ENCODE measurements at places on chromosomes 6 and 20.

DNA sequence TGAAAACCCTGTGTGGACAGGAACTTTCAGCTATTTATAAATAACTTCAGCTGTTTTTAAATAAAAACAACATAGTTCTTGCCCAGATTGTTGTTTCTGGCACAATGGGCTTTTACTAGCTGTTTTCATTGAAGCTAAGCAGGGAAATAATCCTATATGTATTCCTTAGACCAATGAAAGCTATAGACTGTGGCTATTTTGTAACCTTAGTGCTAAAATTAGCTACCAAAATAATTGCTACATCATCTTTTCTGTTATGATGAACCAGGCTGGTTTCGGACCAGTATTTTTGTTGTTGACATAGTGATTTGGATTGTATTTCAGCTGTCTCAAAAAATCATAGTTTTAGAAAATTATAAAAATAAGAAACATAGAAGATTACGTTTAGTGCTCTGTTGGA, 13.7 kb downstream of the PHF3 start:
- DNase-seq, result no peak

GRCh38 chr6:49668083-49668511, 31.5 kb upstream of the RHAG start:
- no peak for DNase-seq

GRCh38 chr20:38034961-38035360, 1.4 kb downstream of the RPRD1B start:
- DNase-seq, result no peak

DNA sequence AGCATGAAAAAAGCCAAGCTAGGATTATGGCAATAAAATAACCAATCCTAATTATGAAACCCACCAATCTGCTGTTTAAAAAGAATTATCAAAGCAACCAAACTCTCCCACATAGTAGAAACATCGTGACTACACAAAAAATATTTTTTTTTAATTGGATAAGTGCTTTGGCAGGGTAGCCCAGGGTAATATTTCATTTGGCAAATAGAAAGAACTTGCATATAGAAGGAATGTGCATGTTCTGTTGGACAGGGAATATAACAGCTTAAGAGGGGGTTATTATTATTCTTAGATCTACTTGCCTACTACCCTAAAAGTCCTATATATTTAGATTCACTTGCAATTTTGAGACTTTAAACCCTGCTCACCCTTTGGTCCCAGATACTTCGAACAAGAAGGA, 972 bp downstream of the GSTA3 start:
- no peak for DNase-seq

- DNase-seq, result no peak
These were observed 89.7 kb downstream of the INSM1 start for GRCh38 chr20:20457392-20458126.

DNA sequence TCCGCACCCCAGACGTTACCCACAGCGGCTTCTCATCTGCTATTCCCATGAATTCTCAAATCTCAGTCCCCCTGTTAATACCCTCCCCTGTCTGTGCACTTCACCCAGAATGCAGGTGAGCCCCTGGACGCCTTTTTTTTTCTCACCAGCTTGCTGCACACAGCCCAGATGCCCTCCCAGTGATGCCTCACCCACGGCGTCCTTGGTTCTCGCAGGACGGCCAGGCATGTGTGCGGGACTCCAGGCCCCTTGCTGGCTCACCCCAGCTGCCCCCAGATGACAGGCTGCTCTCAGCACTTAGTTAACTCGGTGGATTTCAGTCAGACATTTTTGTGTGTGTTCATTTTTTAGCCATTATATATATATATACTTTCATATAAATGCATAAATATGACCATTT, 25.4 kb upstream of the PI16 start:
- no peak for DNase-seq

DNA sequence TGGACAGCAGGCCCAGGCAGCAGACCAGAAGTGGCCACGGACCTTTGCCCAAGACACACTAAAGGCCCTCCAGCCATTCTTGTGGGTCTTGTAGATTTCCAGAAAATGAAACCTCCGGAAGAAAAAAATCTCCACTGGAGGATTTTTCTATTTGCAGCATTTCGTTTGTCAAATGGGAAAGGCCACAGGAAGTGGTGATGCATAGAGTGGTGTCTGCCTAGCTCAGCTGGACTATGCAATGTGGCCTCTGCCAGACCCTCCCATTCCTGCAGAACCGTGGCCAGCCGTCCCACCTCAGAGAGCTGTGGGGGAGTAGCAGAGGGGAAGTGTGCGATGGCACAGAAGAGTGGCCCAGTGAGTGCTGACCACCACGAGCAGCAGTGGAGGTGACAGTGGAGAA, 24.0 kb upstream of the INSM1 start:
- DNase-seq, result no peak

- DNase-seq, result no peak
These were observed 39.9 kb downstream of the ANKRD60 start for GRCh38 chr20:58188527-58188926.

- DNase-seq, result no peak
These were observed 54.1 kb downstream of the PLAGL1 start for GRCh38 chr6:143953922-143954321.

DNA sequence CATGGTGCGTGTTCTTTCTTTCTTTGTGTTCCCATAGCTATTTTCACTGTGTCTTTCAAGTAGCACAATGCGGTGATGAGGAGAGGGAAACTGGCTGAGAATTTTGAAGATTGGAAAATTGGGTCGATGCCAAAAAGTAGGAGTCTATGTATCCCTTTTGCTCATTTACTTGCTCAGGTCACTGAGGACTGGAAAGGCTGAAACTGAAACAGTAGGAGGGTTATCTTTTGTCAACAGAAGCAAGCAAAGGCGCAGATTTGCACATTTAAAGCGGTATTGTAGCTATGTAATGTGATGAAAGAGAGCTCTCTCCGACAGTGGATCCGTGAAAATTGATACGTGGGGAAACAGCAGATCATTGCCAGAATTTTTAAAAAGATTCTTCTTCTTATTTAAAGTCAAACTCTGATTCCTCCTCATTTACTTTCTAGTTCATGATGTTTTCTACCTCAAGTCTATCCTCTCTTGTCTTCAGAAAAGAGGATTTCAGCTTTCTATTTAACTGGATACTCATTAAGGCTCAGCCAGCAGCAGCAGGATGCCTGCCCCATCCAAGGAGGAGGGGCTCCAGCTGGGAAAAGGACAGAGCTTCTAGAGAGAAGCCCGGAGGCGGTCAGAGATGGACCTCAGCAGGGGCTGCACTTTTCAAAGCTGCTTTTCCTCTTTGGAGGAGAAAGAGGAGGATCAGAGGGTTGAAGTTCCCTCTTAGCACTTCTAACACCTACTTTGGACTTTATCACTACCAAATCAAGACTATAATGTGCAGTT, 15.9 kb upstream of the FYN start:
- DNase-seq, result no peak

DNA sequence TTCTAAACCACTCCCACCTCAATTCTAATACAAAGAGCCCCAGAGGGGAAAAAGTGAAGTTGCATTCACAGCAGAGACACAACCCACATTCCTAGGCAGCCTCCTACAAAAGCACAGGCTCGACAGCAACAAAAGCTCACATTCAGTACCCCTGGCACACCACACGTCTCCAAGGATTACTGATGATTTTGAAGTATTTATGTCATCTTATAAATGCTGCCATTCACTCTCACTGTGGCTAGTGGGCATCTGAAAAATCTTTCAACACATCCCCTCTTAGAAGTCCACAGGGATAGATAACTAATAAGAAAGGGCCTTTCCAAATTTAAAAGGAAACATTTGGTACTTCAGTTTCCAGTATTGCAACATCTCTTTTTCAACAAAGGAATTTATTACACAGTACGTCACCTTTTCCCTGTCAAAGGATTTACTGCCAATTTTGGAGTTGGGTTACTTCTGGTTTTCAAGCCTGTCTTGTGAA, 146.7 kb downstream of the TASP1 start:
- DNase-seq, result no peak
